ENCODE measurements at places on chromosomes 16 and 17. TPM values are rescaled to one million over a fixed set of nuclear protein-coding genes. Genes with fewer than 3 reads are reported as not detected.
A peak's percentile ranks its signal among the peaks of the same experiment; 100 is the strongest.

Gene SMIM5
- total RNA-seq: 0.11 TPM

Gene CDRT15
- total RNA-seq: not detected

DNA sequence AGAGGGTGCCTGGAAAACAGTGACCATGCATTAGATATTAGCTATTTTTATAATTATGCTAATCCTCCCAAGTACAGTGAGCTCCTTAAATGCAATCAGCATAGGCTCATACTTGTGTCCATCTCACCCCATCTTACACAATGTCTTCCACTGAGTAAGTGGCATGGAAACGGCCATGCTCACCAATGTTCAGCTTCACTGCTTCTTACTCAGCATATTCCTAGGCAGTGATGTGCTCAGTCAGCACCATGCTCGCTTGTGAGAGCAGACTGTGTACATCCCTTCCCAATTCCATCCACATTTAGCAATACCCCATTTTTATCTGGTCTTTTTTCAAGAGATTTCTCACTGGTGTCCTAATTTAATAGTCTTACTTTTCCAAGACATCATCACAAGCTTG lies 454.8 kb upstream of the SOX9 start:
- no peak for DNase-seq

DNA sequence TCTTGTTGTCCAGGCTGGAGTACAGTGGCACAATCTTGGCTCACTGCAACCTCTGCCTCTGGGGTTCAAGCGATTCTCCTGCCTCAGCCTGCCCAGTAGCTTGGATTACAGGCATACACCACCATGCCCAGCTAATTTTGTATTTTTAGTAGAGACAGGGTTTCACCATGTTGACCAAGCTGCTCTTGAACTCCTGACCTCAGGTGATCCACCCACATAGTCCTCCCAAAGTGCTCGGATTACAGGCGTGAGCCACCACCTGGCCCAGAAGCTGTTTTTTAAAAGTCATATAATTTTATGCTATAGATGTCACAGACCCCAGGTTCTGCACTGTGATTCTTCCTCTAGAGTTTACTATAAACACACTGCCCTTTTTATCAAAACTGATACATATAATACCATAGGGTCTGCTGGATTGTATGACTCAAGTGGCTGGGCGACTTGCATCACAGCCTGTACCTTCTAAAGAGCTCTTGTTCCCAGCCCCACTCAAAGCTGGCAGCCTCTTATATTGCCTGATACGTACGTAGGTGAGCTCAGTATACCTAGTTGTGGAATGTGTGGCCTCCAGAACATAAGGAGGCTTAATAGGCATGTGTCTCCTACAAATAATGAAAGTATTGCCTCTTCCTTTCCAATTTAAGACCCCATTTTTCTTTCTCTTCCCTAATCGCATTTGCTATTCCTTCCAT lies 295.8 kb downstream of the ZFHX3 start:
- DNase-seq: no peak

DNA sequence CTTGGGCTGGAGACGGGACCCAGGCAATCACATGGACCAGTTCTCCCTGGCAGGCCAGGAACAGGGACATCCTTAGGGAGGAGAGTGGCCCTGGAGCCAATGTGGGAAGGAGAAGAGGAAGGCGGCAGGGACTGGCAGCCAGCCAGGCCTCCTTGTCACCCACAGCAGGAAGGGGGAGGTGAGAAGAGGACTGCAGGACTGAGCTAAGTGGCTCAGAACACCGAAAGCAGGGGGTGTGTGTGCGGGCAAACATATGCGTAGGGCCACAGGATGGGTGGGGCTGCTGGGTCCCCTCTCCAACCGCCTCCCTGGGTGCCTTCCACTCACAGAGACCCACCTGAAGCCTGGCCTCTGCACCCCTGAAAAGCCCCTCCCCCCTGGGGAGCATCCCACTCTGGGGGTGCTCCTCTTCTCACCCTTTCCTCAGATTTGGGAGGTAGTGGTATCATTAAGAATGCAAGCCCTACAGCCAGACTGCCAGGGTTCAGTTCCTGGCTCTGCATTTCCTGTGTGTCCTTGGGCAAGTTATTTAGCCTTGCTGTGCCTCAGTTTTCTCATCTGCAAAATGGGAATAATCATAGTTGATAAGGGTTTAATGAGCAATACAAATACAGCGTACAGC lies 8.1 kb downstream of the PNMT start:
- DNase-seq: peak; percentile 27
